ENCODE measurements at places on chromosomes 3 and 15.

DNA sequence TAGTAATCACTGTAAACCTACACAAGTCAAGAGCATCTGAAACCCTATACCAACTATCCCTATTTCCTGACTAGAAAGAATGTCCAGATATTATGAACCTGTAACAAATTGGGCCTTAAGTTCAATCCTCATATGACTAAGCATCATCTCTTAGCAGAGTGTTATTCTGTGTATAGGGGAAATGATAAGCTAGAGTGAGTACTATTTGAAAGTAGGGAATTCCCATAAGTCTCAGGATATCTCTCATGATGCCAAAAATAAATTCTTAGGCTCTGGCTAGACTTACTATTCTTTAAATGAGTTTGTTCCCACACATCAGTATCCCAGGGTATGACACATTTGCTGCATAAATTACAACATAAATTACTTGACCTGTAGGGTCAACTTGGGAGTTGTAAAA is 15.3 kb downstream of the MRPL47 start:
- no peak for DNase-seq

DNA sequence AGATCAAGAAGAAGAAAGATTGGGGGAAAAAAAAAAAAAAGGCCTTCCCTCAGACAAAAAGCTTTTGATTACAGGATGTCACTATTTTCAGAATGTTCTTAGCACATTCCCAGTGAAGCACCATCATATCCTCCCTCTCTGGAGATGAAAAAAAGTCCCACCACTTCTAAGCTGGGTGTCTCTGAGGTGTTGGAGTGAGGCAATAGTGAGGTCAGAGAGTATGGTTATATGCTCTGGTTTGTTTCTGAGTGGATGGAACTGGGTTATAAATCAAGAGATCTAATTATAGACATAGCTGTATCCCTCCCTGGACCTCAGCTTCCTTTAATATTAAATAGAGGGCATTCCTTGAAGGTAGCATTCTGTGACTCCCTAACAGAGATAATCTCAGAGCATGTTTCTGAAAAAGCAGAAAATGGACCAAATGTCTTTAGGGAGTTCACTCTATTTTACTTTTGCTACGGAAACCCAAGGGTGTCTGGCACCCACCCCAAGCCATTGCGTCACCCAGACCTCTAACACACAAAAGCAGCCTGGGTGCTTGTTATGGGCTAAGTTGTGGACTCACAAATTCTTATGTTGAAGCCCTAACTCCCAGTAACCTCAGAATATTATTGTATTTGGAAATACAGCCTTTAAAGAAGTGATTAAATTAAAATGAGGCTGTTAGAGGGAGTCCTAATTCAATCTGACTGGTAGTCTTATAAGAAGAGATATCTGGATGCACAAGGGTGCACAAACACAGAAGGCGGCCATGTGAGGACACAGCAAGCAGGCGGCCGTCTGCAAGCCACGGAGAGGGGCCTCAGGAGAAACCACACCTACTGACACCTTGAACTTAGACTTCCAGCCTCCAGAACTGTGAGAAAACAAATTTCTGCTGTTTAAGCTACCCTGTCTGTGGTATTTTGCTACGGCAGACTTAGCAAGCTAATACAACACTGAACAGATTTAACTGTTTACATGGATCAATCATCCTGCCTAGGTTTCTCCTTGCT is 81.5 kb downstream of the MB21D2 start:
- DNase-seq, result no peak

DNA sequence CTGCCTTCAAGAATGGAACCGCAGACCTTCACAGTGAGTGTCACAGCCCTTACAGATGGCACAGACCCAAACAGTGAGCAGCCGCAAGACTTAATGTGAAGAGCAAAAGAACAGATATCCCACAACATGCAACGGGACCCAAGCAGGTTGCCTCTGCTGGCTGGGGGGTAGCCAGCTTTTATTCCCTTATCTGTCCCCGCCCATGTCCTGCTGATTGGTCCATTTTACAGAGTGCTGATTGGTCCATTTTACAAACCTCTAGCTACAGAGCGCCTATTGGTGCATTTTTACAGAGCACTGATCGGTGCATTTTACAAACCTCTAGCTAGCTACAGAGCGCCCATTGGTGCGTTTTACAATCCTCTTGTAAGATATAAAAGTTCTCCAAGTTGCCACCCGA is 102.0 kb upstream of the IGF1R start:
- DNase-seq, result no peak

GRCh38 chr3:95120921-95121320 is 1058.1 kb downstream of the NSUN3 start:
- DNase-seq, result no peak

DNA sequence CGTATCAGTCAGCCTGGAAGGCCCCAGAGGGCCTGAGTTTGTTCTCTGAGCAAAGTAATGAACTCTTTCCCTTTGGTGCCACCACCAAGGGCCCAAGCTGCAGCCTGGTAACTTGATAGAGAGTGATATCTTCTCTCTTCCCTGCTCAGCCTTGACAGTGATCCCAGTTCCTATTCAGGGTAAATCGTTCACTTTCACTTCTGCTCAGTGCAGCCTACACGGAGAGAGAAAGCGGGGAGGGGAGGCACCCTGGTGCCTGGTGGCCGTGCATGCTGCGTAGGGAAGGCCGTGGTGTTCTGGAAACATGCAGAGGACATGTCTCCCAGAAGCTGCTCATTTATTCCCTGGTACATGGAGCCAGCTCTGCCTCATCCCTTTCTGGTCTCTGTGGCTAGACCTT is 54.9 kb downstream of the KIF9 start:
- no peak for DNase-seq

GRCh38 chr3:98513091-98513511 is 9.6 kb downstream of the CLDND1 start:
- no peak for DNase-seq

DNA sequence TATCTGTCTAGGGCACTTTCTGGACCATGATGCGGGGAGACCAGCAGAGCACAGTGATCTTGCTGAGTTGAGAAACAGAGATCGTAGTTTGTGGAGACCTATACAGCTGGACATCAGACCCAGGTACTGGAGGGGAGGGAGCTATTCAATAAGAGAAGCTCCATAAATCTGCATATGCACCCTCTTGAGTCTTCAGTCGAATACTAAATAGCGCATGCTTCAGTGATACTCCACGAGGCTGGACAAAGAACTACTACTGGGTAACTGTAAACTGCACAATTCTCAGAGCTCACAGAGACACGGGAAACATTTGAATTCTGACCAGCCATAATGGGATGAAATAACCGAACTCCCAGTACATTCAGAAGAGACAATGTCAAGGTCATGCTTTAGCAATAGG is 49.7 kb downstream of the MINAR1 start:
- DNase-seq, result no peak

DNA sequence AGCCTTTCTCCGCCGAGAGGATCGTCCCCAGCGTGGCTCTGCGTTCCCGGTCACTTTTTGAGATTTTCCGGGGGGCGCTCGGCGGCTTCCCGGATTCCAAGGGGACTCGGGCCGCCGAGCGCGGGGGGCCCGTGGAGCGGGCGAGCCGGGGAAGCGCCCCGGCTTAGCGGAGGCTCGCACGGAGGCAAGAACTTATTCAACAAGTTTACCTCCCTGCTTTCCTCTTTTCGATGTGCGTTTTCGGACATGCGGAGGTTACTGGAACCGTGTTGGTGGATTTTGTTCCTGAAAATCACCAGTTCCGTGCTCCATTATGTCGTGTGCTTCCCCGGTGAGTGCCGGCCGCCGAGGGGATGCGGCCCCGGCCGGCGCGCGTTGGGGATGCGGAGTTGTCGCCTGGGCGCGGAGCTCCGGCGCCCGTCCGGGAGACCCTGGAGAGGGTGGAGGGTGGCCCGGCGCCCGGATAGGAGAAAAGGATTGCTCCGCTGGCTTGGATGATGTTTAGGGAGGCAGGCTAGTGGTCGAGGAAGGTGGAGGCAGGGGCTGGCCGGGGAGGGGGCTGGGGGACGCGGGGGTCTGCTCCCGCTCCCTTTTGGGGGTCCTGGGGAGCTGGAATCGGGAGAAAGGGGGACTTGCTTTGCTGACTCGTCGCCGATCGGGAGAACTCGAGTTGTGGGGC is 810 bp downstream of the PTPRG start:
- peak; percentile 27 for DNase-seq

DNA sequence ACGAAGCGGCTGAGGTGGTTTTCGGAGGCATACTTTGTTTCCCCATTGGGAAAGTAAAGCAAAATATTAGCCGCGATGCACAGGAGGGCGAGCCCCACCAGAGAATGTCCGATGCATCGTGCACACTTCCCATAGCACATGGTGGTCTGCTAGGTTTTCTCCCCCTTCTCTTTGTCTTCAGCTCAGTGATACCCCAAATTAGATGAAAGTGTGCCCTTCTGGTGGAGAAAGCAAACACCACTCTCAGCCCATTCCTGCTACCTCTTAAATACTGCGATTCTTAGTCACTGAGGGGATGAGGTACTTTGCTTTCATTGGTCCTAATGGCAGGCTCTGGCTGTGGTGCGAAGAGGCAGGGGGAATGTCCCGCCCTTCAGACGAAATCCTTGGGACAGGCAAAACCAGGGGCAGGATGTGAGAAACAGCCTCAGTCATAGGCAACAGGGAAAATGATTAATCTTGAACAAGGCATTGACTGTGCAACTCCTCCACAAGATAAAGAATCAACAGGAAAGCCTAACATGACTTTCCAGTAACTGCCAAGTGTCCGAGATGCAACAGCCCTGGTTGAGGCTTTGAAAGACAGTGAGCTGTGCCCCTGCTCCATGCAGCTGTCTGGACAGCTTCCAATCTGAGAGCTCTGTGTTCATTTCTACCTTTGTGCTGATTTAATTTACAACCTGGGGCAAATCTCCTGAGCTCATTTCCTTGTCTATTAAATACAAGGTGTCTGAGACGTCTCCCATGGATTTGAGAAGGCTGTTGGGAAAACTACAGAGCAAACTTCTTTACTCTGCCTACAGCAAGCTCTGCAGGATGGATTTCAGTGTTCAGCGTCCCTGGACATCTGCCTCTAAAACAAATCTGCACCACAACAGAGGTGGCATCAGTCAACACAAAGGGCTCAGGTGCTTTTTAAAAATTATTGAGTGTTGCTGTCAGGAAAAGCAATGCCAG is at the start of gene TM4SF1:
Gene TM4SF1 (minus strand): TSS at position 242 of the 957 bp plus-strand sequence. CDS start 102 bp downstream, at position 140.
- no peak for DNase-seq

DNA sequence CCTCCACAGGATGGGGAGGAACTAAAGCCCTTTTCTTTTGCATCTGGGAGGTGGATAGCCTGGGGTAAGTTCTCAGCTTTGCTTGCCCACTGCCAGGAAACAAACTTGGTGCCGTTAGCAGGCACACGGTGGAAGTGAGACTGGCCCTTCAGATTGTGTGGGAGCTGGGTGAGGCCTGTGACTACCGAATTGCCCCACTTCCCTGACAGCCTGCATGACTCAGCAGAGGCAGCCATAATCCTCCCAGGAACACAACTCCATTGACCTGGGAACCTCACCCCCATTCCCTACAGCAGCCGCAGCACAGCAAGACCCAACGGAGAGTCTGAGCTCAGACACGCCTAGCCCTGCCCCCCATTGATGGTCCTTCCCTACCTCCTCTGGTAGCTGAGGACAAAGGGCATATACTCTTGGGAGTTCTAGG is 282.6 kb downstream of the KLF13 start:
- DNase-seq, result no peak

DNA sequence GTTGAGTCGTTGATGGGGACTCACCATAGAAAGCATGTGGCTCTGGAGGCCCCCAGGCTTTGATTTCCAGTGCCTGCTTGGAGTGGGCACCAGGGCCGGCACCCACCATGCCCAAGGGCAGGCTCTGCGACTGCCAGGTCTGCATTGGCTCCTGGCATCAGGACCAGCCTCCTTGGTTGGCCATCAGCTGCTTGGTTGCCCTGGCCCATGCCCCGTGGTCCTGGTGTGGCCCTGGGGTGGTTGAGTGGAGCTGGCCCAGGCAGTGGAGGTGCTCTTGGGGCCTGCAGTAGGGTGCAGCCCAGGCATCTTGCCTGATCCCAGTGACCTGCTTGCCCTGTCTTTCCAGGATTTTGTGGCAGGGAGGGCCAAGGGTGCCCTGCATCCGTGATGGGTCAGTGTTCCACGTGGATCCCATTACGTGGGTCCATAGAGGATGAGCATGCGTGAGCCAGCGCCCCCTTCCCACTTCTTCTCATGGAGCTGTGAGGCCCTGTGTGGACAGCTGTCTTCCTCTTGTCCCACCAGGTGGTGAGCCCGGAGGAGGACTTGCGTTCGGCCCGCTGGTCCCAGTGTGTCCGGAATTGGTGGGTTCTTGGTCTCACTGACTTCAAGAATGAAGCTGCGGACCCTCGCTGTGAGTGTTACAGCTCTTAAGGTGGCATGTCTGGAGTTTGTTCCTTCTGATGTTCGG is 187.0 kb downstream of the UBE3A start:
- no peak for DNase-seq

- DNase-seq, result no peak
Observed at GRCh38 chr15:64133623-64134344, 17.7 kb upstream of the SNX22 start.

DNA sequence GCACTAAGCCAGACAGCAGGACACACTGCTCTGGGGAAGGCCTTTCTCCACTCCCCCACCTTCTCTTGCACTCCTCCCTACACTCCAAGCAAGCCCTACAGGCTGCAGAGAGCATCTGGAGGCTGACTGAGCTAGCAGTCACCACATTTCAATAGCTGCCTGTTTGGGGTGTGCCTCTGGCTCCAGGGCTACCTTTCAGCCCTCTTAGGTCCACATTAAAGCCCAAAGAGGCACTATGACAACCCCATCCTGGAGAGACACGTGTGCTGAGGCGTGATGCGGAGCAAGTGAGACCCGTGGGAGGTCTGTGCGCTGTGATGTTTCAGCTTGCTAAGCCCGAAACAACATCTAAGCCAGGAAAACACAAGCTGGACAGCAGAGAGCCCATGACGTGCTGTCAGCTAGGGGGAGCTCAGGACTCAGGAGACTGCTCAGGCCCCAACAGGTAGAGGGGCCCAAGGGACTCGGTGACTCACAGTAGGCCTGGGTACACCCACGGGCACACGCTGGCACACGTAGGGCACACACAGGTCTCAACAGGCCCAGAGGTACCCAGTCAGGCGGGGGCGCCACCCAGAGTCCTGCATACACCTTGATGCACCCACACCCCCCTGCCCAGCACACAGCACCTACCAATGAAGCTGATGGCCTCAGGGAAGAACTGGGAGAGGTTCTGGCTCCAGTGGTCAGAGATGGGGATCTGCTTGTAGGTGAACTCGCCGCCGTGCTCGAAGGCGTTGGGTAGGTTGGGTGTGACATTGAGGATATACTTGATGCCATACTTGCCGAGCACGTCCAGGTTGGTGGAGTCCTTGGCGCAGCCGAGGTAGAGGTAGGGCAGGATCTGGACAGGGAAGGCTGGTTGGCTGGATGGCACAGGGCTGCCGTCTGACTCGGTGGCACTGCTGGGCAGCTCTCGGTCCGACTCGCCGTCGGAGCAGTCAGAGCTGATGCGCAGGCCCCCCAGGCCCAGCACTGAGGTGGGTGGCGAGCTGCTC is 2.8 kb downstream of the DUSP7 start:
- DNase-seq, result no peak

DNA sequence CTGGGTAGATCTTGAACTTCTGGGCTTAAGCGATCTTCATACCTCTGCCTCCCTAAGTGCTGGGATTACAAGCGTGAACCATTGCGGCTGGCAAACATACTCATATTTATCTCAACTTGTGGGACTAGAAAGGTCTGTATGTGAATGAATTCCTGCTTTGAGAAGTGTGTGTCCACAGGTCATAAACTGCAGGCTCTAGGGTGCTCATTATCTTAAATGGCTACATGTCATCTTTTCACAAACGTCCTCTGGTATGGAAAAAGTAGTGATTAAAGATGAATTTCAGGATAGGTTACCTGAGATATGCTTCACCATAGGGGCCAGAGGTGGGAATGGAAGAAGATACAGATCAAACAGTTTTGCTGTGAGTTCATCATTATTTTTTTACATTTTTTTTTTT is 7.8 kb upstream of the HDAC11 start:
- no peak for DNase-seq
